Fibroblast of skin of right biceps (primary cell): ENCODE measurements at places on chromosomes 7 and 10.

GRCh38 chr10:100895896-100896295 lies 16.9 kb upstream of the SLF2 start:
- no peak for DNase-seq

DNA sequence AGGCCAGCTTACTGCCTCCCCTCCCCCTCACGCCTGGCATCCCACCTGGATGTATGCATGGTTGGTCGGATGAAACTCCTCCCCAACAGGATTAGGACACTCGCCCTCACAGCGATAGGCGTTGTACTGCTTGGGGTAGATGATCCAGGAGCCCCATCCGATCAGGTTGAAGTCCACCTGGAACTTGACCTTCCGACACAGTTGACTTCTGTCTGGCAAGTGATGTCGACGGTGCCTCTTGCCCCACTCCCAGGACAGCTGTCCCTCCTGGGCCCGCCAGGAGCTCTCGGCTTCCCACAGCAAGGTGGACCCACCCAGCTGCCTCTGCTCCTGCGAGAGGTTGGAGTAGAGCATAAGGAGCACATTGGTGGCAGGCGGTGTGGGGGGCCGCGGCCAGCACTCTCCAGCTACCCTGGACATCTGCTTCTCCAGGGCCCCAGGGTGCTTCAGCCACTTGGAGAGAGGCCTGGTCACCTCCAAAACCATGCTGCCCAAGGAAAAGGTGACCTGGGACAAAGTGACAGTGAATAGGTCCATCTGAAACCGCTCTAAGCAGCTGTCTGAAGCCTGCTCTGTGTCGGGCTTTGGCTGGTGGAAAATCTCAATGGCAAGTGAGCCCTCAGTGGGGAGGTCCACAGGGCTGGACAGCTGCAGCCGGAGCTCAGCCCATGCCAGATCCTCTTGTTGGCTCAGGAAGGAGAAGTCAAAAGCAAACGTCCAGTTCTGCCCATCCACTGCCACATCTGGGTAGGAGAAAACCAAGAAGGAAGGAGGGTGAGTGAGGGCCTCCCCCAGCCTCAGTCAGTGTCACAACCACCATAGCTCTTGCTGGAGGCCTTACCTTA lies 6.0 kb downstream of the NODAL start:
- no peak for DNase-seq

DNA sequence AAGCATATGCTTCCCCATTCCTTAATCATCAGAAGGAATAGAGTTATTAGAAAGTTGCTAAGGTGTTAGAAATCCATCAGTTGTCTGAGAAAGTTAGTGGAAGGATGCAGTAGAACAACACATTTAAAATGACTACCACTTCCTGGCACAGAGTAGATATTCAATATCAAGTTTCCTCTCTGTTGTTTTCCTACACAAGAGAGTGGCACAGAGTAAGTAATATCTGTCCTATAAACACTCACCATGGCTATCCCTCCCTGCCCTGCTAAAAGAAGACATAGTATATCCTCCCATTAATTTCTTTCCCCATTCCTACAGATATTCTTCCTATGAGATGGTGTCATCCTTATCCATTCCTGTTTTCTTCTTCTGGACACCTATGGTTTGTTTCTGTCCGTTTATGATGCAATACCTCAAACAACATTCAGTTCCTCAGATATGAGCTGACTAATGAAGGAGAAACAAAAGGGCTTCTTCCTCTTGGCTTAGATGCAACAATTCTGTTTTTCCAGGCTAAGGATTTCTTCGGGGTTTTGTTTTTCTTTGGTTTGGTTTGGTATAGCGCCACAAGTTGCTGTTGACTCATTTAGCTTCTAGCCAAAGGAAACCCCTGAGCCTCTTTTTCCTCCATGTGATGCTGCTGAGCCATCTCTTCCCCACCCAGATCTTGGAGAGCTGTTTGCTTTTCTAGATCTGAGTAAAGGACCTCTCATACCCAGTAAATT lies 32.9 kb upstream of the BPGM start:
- DNase-seq = peak; percentile 98

- DNase-seq = no peak
These were observed 17.0 kb downstream of the TRA2A start for GRCh38 chr7:23514755-23515154.

DNA sequence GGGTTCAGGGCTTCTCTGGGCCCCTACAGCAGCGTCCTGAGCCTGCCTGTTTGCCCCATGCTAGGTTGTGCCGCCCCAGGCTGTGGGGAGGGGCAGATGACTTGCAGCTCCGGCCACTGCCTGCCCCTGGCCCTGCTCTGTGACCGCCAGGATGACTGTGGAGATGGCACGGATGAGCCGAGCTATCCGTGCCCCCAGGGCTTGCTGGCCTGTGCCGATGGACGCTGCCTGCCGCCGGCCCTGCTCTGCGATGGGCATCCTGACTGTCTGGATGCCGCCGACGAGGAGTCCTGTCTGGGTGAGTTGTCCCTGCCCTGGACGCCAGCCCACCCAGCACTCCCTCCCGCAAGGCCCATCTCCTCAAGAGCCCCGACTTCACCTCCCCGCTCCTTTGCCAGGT lies 15.7 kb upstream of the ZNF467 start:
- no peak for DNase-seq

- DNase-seq = no peak
These were observed 9.9 kb downstream of the SAMD8 start for GRCh38 chr10:75121322-75121721.

- no peak for DNase-seq
These were observed 283.2 kb downstream of the WDR37 start for GRCh38 chr10:1339396-1339795.

GRCh38 chr10:6674291-6674690 lies 94.2 kb upstream of the PRKCQ start:
- no peak for DNase-seq

- DNase-seq = peak; percentile 14
These were observed 14.2 kb downstream of the UCMA start for GRCh38 chr10:13219685-13220670.

- DNase-seq = no peak
These were observed 1.2 kb downstream of the OR2A12 start for GRCh38 chr7:144087230-144087629.

GRCh38 chr7:101210143-101210542 lies 7.2 kb downstream of the PLOD3 start:
- DNase-seq = no peak

- no peak for DNase-seq
These were observed 180.5 kb upstream of the PDE1C start for GRCh38 chr7:32250471-32251260.

DNA sequence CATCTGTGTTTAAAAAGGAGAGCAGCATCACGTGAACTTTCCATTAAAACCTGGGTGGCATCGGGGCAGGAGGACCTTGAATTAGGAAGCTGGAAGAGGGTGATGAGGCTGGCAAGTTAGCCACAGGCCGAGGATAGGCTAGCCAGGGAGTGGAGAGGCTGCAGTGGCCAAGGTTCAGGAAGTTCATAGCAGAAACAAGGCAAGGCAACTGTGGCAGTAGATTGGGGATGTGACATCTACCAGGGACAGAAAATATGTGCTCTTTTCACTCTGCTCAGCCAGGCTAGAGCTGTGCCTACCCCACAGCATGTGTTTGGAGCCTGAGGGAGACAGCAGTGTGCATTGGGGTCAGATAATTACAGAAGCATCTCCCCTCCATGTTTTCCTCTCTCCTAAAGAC lies 2.2 kb upstream of the INPP5F start:
- DNase-seq = no peak

- peak; percentile 89 for DNase-seq
These were observed 194.8 kb upstream of the PTN start for GRCh38 chr7:137538361-137538762.

DNA sequence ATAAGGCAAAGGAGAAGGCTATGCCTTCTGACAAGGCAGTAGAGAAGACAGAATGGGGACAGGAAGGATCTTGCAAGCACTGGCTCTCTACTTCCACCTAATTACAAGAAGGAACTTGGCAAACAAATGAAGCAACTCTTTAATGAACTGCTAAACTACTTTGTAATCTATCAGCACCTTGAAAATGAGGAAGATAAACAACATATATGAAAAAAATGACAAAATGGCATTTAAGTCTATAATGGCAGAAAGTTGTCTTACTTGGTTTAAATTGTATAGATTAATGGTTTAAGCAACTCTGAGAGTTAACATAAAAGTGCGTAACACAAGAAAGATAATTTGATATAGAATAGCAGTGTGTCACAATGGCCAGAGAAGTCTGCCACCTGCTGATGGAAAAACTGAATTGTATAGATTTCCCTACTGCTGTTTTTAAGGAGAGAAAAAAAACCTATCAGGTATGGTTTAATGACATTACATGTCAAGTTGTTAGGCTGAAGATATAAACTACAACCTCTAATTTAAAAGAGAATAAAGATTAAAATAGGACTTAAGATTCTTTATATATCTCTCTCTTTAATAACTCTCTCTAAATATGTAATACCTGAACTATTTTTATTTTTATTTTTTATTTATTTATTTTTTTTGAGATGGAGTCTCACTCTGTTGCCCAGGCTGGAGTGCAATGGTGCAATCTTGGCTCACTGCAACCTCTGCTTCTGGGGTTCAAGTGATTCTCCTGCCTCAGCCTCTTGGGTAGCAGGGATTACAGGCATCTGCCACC lies 11.8 kb downstream of the NT5C3A start:
- DNase-seq = peak; percentile 53

DNA sequence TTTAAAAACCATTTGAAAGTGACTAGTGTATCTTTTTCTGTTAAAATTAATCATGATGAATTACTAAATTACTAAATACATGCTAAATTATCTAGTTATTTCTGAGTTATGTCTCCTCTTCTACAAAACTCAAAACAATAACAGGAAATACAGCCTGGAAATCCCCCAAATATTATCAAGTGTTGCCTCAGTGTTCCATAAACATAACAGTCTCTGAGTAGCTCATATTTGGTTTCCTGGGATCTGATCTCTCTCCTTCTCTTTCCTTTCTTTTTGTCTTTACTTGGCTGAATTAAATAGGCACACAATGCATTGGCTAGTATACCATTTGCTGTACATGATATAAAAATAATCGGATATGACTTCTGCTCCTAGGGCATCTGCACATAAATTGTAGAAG lies 277.6 kb upstream of the IGFBP3 start:
- no peak for DNase-seq

DNA sequence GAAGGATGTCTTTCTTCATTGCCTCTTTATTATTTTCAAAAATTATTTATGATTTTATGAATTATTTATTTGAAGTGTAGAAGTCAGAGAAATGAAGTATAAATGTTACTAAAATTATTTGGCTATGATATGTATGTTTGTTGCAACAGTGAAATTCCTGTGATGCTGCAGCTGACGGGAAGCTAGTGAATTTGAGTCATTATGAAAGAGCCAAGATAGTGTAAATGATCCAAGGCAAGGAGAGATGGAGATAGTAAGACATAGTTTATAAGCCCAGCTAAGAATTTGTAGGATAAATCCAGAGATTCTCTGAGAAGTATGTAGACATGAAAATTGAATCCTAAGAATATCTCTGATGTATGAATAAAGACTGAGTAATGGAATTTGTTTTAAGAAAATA lies 30.8 kb downstream of the CASD1 start:
- DNase-seq = no peak

DNA sequence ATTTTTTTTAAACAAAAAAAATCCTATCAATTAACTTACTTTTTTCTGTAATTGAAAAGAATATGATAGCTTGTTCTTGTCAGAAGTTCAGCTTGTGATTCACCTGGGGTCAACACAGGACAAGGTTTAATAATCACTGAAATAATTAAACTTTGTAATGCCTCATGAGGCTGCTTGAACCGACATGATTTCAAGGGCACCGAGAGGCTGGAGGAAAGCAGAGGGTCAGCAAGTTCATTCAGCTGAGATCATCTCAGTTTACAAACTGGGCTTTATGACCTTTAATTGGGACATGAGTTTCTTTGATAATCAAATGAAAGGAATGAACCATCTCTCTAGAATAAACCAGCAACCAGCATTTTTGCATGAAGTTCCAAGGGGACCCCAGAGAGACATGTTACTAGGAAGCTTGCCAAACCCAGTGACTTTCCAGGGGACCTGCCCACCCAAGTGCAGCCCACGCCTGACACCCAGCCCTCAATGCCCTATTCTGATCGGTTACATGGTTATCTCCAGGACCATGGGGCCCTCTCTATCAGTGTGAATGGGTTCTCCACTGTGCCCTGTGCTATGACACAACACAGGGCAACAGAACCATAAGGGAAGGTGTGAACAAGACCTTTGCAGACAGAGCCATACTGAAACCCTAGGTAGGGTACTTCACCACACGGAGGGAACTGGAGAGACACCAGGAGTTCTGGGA lies 7.8 kb upstream of the CYP3A4 start:
- DNase-seq = no peak

GRCh38 chr7:133076142-133076541 lies 5.7 kb downstream of the CHCHD3 start:
- DNase-seq = no peak

- peak; percentile 20 for DNase-seq
These were observed 28.9 kb downstream of the MAT1A start for GRCh38 chr10:80260295-80261243.

- DNase-seq = no peak
These were observed 225.7 kb upstream of the AOAH start for GRCh38 chr7:36949711-36950600.

GRCh38 chr10:6050801-6051445 lies 11.2 kb downstream of the IL2RA start:
- peak; percentile 9 for DNase-seq

DNA sequence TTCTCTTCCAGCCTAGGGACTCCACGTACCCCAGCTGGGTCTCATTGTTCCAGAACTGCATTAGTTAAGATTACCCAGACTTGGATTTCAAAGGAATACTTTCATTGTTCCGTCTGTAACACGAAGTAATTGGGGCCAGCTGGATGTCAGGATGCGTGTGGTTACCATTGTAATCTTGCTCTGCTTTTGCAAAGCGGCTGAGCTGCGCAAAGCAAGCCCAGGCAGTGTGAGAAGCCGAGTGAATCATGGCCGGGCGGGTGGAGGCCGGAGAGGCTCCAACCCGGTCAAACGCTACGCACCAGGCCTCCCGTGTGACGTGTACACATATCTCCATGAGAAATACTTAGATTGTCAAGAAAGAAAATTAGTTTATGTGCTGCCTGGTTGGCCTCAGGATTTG lies 21.0 kb downstream of the LRRC17 start:
- peak; percentile 93 for DNase-seq

GRCh38 chr7:139482662-139483466 lies 609 bp downstream of the KLRG2 start:
- DNase-seq = peak; percentile 14

- no peak for DNase-seq
These were observed 36.7 kb downstream of the ATE1 start for GRCh38 chr10:121891103-121891502.

DNA sequence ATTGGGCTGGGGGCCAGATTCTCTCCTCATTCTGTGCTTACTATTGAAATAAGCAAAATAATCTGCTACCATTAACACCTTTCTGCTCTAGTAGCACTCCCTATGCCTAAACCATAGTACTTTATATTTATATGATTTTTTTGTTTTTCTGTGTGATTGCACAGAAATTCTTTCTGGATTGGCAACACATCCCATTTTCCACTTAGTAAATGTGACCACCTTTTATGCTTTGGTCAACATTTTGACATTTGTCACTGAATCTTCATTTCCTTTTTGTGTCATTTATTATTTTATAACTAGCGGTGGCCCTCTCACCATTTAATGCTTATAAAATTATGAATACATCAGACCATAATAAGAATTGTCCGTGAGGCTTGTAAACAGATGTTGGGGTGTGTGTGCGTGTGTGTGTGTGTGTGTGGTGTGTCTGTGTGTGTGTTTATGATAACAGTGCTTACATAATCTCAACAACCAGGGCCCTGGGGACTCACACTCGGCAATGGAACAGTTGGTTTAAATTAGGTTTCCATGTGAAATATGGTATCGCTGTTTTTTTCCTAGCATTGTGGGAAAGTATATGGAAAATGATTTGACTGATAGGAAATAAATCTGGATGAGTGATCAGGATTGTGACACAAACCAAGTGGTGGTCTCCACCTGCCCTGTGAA lies 138.9 kb downstream of the NOC3L start:
- peak; percentile 20 for DNase-seq

- peak; percentile 82 for DNase-seq
These were observed 260.3 kb upstream of the FERD3L start for GRCh38 chr7:19405541-19405940.
